ENCODE measurements at places on chromosomes 12 and 14.

DNA sequence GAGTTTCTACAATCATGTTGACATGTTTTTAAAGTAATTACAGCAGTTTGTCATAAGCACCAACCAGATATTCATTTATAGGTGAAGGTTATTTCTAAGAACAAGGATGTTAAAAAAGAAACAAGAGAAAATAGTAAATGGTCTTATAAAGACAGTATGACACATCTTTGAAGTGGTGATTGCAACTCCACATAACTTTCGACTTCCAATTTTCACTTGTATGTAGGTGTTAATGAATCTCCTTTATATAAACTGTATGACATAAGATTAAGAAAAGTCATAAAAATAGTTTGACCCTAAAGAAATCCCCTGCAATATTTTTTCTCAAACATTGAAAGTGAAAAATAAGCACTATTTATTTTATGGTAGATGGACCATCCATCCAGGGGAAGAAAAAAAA is 144.8 kb upstream of the PTPRQ start:
- DNase-seq, result no peak

DNA sequence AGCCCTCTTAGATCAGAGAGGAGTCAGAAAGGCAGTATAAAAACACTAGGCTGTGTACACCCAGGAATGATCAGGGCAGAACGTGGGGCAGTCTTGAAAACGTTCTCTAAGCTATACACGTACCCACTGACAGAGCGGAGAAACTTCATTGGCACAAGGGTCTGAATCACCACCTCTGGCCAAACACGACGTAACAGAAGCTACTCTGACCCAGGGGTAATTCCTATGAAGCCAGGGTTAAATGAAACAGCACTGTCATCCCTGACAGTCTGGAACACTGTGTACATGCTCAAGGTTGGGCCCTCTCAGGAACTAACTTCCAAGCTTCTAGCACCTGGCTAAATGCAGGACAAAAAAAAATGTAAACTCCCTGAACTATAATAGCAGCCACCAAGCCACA is 38.4 kb downstream of the PARP11 start:
- no peak for DNase-seq

- DNase-seq, result no peak
Measured at GRCh38 chr12:122049827-122050226, 28.1 kb downstream of the BCL7A start.

GRCh38 chr14:103081951-103082350 is 2.1 kb upstream of the LBHD2 start:
- DNase-seq, result no peak

DNA sequence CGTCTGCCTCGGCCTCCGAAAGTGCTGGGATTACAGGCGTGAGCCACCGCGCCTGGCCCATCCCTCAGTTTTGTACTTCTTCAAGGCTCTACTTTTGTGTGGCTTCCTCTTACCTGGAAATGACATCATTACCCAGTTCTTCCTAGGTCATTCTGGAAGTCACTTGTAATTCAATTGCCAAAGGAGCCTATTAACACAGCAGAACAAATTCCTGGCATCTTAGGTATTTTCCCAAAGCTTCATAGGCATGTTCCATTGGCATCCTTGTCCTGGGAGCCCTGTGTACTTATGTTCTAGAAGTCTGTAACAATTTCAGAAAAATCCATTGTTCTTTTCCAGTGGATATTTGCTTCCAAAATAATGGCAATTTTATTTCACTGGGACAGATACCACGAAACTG is 60.6 kb downstream of the DAAM1 start:
- DNase-seq, result no peak

DNA sequence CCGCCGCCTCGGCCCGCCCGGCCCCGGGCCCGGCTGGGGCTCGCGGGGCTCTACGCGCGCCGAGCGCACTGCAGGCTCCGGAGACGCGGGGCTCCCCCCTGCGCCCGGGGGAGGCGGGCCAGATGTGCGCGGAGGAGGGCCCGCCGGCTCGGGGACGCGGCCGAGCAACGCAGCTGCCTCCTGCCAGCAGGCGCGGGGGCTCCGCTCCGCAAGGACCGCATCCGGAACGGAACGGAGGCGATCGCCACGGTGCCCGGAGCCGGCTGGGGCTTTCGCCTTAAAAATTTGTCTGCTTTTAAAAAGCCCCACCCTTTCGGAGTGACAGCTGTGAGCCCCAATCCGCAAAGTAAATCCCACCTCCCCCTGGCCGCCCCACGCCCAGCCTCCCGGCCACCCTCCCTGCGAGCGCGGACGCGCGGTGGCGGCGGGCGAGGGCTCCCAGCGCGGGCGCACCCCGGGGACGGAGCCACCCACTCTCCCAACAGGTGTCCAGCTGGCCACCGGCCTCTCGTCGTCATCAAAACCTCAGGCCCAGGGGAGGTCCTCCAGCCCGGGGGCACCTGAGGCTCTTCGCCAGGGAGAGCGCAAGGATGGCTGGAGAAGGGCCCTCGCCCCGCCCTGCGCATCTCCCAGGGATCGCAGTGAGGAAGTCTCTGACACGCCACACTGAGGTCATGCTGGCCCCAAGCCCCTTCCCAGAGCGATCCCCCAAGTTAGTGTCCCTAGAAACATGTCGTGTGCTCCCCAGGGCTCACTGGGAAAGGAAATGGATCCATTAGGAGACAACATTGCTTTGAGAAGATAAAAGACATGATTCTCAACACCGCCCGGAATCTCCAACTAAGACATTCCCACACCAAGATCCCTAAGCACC is at the start of gene TMEM132D:
TMEM132D (minus strand) TSS at position 70 of the 874 bp plus-strand sequence.
- no peak for DNase-seq

DNA sequence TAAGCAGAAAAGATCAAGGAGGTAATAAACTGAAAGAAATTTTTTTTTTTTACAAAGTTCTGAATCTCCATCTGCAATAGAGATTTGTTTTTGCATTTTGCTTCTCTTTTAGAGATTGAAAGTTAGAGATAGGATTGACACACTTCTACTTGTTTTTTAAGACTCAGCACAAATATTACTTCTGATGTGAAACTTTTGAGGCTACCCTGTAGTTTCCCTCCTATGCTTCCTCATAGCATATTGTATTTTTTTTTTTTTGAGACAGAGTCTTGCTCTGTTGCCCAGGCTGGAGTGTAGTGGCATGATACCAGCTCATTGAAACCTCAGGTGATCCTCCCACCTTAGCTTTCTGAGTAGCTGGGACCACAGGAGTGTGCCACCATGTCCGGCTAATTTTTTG is 32.1 kb upstream of the SGPP1 start:
- DNase-seq, result no peak

GRCh38 chr12:69685810-69686209 is 13.3 kb downstream of the BEST3 start:
- no peak for DNase-seq

- no peak for DNase-seq
Measured at GRCh38 chr12:95300286-95300685, 82.7 kb downstream of the VEZT start.

DNA sequence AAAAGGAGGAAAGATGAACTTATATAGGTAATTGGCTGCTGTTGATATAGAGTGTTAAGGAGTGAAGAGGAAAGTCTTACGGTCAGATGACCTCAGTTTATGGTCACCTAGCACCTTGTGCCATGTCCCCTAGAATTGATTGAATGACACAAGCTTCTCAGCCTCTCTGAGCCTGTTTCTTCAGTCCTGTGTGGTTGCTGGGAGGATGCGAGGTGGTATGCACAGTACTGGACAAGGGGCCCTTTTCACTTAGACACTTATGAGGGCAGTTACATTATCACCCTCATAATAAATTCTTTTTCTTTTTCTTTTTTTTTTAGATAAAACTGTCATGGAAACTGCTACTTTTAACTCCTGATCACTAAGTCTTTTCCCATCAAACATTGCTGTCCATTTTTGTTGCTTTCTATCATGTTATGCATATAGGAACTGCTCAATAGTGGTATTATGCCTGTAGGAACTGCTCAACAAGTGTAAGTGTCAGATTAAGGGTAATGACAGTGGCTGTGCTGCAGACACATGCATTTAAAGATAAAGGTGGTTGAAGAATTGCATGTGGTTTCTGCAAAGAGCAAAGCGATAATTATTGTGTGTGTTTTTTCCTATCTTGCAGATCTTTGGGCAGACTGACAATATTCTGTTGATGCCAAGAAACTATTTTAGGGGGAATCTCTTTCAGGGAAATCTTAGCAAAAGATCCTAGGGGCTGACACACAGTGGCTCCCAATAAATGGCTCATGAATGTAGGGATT is 11.6 kb downstream of the ANO6 start:
- DNase-seq, result no peak

GRCh38 chr14:104112609-104113571 is 25.5 kb upstream of the KIF26A start:
- DNase-seq, result no peak

GRCh38 chr12:64587447-64587846 is 22.8 kb upstream of the RASSF3 start:
- no peak for DNase-seq

GRCh38 chr12:23462546-23462945 is 486.9 kb downstream of the SOX5 start:
- no peak for DNase-seq

DNA sequence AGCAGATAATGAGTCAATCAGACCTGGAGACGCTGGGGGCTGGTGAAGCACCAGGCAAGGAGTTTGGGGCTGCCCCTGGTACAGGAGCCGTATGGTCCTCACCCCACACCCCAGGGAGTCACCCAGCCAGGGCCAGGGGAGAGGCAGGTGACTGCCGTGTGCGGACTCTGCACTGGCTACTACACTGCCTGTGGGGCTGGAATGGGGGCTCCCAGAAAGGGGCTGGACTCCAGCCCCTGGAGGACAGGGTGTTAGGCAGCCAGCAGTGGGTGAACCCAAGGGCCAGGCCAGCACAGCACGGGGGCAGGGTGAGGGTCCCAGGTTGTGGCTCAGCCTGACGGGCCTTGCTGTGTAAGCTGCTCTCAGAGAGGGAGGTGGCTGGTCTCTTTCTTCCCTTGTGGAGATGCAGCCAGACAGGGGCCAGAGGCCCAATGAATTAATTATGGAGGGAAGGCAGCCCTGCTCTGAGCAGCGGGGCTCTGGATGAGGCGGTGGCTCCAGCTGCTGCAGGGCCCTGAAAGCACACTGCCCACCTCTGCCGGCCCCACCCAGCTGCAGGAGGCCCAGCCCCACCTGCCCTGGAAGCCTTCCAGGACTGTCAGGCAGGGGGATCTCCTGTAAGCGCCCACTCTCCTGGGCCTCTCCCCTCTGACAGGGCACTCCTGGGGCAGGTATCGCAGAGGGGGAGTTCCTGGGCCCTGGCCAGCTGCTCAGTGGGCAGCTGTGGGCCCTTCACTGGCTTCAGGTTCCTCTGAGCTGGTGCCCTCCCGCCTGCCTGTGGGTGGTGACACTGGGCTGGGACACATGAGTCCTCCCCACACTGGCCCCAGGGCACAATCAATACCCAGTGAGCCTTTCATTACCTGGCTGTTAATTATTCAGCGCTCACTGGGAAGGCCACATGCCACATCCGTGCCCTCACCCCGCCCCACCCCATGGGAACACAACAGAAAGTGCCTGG is 142.5 kb upstream of the C14orf180 start:
- DNase-seq, result no peak

DNA sequence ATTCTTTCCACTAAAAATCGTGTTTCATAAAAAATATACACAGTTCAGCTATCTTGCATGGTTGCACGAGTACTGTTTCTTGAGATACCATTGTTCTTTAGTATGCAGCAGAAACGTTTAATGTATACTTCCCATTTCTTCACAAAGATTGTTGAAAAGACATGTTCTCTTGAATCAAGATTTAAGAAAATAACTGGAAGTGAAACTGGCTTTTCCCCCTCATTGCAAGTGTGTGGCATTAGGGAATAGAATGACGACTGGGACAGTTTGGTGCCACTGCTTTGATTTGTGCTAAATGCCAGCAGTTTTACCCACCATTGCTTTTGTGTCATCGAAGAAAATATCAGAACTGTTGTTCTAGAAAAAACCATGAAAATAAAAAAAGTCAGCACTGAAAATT is 20.3 kb upstream of the DHRS2 start:
- no peak for DNase-seq

DNA sequence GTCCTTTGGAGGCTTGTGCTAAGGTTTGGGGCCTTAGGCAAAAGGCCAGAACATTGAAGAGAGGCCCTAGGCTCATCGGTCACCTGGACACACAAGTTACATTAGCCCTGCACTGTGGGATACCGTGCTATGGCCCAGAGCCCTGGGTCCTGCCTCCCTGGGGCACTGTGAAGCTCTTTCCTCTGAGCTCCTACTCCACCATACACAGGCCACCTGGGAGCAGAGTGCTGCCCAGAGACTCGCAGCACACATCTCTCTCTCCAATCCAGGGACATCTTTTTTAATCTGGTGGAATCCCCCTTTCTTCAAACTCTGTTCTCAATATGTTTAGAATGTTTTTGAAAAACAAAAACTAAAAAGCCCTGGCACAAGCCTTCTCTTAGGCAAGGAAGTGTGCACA is 314.2 kb upstream of the RGS6 start:
- DNase-seq, result no peak

DNA sequence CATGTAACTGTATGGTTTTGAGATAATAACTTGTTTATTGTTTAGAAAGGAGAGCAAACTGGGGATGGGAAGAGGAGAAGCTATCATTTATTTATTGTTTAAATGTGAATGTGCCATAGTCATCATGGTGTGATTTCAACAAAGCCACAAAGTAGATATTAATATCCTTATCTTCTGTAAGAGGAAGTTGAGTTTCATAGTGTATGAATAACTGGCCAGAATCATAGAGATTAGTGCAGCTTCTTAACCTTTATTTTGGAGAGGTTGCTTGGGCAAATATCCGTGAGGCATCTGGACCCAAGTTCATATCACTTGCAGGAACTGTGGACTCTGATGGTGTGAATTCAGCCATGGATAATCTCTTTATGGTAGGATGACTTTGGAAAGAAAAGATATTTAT is 26.8 kb upstream of the LYZ start:
- no peak for DNase-seq

All from fibroblast of skin of left biceps (primary cell).